Activated CD8-positive, alpha-beta memory T cell treated with anti-CD3 and anti-CD28 coated beads, Interleukin-2, amount 50 U/mL, for 48 hours (primary cell): ENCODE measurements at places on chromosomes 5 and 9.

GRCh38 chr5:10565785-10566542, 2.1 kb downstream of the ANKRD33B start:
- DNase-seq: peak; percentile 51

DNA sequence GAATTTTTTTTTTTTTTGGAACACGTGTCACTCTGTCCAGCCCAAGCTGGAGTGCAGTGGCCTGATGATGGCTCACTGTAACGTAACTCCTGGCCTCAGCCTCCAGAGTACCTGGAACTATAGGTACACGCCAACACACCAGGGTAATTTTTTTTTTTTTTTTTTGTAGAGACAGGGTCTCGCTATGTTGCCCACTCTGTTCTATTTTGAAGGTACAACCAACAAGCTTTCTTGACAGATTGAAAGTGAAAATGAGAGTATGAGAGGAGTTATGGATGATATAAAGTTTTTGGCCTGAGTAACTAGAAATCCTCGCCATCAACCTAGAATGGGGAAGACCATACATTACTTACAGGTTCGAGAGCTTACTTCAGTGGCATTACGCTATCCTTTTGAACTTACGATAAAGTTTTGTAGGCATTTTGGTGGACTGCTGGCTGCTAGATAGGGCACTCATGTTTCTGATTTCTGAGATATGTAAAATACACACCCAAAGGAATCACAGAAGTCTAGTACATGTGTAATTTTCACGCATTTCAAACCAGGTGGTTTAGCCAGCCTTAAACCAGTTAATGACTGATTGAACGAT, 806 bp upstream of the CDC42SE2 start:
- no peak for DNase-seq

- no peak for DNase-seq
Measured at GRCh38 chr5:178394074-178394473, 161.5 kb upstream of the PHYKPL start.

DNA sequence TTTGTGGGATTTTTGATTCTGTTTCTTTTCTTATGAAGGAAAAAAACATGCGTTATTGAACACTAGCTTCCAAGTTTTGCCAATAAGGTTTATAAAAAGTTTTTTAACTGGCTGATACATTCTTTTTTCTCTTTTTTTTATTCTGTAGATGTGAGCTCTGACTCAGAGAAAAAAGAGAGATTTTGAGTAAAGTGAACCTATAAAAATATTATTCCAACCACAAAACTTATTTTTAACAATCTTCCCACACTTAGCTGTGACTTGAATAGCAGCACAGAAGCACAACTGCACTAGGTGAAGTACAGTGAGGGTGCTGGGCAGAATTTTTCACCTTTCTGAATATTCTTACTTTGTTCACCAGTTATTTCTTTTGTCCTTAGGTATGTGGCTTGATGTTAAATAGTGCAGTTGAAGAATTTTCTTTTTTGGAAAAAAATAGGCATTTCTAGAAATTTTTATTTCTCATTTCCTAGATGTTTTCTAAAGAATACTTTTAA, 41.6 kb downstream of the CHSY3 start:
- no peak for DNase-seq

DNA sequence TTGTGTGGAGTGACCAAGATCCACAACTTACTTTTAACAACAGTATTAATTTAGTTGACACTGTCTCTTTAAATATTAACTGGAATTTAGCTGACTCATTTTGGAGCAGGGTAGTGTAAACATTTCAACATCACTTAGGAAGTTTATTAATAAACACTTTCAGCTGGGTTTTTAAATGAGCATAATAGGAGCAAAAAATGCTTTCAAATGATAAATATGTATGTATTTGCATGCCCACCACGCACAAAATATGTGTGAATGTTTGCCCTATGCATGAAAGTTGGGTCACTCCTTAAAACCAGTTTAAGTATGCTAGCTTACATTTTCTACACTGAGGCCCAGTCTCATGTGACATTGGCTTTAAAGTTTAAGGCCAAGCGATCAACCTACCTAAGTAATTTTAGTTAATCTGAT, 2.9 kb downstream of the ZFAND5 start:
- no peak for DNase-seq

DNA sequence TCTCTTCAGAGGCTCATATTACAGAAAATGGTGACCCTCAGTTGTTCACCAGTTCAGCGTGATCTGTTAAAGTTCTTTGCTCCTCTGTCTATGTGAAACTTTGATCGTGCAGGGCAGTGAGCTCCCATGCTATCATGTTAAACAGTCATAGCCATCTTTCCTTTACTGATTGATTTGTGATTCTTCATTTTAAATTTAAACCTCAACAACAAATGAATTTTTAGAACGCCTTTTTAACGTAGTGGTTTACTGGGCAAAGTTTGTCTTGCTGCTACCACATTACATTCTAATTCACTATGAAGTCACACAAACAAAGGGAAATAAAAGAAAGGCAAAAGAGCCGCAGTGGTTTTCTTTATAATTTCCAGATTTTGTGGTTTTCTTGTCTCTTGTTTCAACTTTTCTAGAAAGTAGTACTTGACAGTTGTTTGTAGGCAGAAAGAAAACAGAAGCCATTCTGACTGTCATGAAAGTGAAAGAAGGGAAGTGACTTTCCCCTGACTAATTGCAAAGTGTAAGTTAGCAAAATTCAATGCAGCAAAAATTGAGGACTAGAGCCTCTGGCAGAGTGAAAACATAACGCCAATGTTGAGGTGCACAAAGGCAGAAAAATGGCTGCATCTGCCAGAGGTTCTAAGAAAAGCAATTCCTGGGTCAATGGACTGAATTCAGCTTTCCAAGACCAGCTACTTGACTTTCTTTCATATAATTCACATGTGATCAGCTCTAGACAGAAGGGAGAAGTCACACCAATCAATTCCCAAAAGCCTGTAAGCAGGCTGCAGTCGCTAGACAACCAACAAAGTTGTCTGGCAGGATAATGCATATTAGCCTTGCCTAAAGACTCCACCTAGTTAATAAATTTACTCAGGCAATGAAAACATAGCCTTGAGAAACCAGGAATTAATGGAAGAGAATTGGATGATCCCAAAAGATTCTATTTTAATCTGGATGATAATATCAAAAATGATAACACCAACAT, 7.1 kb upstream of the IFNA6 start:
- DNase-seq: no peak

GRCh38 chr5:147479444-147479843, 30.4 kb downstream of the DPYSL3 start:
- no peak for DNase-seq

DNA sequence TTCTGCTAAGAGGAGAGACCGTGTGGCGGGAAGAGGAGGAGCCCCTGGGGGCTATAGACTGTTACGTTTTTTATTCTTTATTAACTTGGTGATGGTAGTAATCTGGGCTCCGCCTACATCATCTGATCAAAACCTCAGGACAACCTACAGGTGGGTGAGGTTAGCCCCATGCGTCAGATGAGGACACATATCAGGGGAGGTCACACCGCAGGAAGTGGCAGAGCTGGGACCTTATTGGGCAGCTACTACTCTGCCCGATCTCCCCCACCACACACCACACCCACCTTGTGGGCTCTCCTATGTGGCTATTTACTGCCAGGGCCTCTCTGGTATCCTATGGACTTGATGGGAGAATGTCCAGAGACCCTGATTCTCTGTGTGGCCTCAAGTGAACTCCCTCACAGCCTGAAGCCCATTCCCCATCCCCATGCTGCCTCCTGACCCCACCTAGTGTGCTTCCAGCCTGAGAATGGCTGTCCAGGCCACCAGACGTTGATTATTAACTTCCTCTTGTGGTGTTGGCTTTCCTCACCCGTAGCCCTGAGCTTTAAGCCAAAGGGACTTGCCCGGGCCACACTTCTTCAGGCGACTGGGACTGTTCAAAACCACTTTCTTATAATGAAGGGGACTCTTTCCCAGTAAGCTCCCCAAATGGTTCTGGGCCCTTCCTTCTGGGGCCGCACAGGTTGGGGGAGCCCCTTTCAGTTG, 8.2 kb downstream of the UNC5A start:
- DNase-seq: no peak

- no peak for DNase-seq
Measured at GRCh38 chr9:121296213-121297127, 28.5 kb downstream of the GSN start.

- no peak for DNase-seq
Measured at GRCh38 chr5:89584339-89584956, 701.5 kb upstream of the MEF2C start.

DNA sequence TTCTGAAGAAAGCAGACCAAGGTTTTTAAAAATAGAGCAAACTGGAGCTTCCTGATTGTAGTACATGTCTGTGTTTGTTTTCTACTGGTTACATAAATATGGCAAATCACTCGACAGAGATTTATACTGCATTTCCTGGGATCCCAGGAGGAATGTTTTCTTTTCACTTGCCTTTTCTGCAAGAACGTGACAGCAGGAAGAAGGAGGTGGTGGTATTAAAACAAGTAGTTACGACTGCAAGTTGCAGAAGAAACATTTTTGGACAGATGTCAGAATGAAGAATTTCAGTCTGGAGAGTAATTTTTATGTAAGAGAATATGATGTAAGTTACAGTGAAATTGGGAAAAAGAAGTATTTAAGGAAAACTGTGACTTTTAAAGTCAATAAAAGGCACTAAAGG, 253.7 kb upstream of the NFIL3 start:
- no peak for DNase-seq

DNA sequence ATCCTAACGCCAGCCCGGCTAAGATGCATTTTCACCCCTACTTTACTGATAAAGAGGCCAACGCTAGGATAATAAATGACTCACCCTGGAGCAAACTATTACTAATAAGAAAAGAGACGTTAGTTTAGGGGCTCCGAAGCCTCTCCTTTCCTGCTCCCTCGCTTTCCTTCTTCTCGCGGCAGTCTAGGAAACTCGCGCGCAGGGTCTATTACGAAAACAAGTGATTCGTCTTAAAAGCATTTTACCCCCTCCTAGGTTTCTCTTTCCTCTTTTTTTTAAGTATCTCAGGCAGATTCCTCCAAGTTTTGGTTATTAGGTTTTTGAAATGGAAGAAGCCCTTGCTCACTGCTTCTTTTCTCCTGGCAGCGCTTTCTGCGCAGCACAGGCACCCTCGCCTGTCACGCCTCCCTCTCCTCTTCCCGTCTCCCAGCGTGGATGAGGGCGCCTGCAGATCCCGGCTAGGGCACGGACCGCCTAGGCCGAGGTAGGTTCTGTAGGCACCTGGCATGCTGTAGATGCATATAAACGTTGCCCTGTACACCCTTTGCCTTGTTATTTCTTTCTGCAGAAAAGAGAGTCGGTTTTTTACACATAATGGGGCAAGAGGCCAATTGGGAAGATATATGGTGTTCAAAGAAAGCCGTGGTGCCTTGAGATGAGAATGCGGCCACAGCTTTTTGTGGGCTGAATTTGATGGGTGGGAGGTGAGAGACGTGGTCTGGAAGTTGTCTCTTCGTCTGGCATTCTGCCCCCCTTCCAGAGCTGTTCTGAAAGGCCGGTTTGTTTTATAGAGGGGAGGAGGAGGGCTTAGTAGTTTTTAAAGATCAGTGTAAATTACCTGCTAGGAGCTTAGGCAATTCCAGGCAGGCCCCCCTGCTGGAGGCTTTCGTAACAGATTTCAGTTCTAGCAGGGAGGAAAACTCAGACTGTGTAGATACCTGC, 983 bp downstream of the GCNT1 start:
- no peak for DNase-seq

- no peak for DNase-seq
Measured at GRCh38 chr5:142360051-142360498, 35.3 kb upstream of the SPRY4 start.

DNA sequence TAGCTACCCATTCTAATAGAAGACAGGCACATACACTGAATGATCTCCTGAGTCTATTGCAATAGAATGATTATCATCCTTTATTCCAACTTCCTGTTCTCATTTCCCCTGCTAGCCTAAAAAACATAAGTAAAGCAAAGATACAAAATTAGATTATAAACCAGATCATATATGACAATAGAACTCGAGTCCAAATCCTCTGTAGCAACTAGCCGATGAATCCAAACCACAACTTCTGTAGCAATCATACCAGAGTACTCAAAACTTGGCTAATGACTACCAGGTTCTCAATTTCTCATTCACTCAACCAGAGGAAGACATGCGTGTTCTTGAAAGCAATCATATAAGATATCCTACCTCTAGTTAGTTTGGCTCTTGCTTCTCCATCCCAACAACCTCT, 622.1 kb downstream of the PSAT1 start:
- DNase-seq: no peak

- no peak for DNase-seq
Measured at GRCh38 chr5:136894070-136894469, 528.7 kb upstream of the TRPC7 start.

- DNase-seq: peak; percentile 15
Measured at GRCh38 chr9:138070815-138071214, 193.2 kb downstream of the CACNA1B start.

GRCh38 chr9:27385606-27386322, 88.8 kb upstream of the EQTN start:
- no peak for DNase-seq

DNA sequence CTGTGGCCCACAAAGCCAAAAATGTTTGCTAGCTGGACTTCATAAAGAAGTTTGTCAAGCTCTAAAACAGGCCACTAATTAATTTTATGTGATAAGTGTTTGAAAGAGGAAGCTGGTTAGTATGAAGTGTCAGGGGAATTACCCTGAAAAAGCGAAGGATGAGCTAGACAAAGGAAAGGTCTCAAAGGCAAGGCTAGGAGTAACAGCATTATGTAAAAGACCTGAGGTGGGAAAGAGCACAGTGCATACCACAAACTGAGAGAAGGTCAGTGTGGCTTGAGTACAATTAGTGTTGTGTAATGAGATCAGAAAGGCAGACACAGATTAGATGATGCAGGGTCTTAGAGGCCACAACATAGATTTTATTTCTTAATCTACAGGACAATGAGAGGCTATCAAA, 29.6 kb downstream of the RC3H2 start:
- DNase-seq: no peak

DNA sequence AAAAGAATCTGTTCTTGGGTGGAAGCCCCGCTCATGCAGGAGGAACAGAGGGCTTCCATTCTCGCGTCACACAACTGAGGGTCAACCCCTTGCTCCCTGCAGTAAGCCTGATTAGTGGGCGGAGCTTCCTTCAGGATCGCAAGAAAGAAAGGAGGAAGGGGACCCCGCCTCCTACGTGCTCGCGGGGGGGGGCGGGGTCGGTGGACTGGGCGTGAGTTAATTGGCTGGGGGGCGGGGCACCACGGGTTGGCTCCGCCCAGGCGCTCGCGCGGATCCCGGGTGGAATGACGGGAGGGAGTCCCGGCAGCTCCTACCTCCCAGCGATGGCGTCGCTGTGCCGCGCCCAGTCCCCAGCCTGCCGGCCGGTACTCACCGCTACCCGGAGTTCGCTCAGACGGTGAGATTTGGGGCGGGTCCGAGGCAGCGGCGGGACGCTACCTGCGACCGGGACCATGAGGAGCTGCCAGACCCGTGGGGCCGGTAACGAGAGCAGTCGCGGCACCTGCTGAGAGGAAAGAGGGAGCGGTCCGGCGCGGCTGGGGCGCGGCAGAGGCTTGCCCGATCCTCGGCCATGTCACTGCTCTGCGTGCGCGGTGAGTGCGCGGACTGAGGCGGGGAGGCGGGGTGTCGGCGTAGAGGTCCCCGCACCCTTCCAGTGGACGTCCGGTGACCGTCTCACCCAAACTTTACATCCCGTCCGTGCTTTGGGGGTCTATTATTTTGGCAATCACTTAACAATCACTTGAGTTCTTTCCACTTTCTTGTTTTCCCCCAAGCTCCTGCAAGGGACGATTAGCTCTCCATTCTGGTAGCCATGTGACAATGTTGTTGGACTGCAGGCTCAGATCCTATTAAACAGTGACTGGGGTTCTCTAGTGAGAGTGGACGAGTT, at the start of gene UNC13B:
Gene UNC13B, plus strand, starts transcription at position 297 of the 892 bp plus-strand sequence. Its CDS starts 275 bp downstream, at position 572.
- DNase-seq: peak; percentile 86
